ENCODE measurements at places on chromosomes 16 and 17.

DNA sequence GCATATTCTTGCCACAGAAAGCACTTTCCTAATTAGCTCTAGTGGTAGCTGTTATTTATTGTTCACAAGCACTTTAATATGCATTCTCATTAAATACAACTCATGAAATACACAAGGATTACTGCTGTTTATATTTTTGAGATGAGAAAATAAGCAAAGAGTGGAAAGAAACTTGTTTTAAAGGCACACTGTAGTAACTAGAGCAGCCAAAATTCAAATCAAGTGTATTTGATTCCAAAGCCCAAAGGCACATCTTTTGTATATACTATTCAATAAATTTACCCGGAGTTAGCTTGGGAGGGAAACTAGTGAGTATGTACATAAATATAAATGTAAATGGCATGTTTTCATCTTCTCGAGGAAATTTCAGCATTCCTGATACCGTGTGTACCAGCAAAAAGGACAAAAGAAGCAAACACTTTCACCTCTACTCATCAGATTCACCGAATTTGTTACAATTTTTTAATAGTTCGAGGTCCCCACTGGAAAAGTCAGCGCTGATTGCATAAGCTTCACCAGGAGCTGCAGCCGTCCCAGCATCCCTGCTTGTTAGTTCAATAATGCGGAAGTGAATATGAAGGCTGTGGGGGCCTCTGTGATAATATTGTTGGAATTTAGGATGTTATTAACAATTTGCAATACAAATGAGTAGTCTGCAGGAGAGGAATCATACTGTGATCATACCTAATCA is 371.6 kb upstream of the MON1B start:
- no peak for DNase-seq

DNA sequence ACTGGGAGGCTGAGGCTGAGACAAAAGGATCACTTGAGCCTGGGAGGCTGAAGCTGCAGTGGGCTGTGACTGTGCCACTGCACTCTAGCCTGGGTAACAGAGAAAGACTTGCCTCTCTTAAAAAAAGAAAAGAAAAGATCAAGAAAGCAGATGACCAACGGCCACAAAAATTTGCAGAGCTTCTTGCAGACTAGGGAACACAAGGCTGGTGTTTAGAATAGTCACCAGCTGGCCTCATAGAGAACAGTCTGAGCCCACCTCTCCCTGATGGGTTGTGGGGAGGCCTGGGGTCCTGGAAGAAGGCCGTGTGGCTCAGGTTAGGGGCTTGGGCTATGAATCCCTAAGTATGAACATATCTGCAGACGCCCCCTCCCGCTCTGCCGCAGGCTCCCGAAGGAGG is 73.7 kb upstream of the MED9 start:
- no peak for DNase-seq

- DNase-seq, result no peak
Observed at GRCh38 chr17:68197997-68198930, 49.6 kb upstream of the AMZ2 start.

DNA sequence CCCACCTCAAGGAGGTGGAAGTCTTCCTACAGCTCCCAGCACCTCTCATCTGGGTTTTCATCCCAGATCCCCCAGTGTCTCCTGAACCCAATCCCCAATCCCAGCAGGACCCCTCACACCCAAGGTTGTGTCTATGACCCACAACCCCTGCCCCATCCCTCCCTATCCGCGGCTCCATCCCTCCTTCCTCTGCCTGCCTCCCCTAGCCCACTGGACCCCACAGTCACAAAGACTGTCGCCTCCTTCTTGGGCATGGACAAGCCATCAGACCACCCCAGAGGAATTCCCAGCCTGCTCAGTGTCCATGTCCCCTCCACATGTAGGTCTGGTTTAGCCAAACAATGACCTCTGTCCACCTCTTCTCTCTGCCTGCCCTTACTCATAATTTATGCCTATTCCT is 12.3 kb downstream of the CES1 start:
- no peak for DNase-seq

Data from NCI-H446 (cell line).